Stimulated activated CD4-positive, alpha-beta T cell treated with anti-CD3 and anti-CD28 coated beads, Interleukin-12 subunit alpha, Interleukin-12 subunit beta, amount 100 ng/mL, for 48 hours (primary cell): ENCODE measurements at places on chromosomes 4 and X.

DNA sequence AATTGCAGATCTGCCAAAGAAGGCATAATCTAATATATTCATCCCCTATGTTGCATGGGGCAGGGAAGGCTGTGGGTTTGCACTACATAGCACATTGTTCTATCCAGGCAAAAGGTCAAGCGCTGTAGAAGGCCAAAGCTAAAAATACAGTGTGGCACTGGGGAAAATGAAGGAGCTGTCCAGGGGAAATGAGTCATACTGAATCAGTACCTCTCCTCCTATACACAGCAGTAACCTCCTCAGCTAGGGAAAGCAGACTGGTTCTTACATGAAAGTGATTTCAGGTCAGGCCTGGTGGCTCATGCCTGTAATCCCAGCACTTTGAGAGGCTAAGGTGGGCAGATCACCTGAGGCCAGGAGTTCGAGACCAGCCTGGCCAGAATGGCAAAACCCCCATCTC lies 31.0 kb upstream of the SLC25A4 start:
- no peak for DNase-seq

GRCh38 chr4:7124689-7125442 lies 57.0 kb upstream of the GRPEL1 start:
- DNase-seq: no peak

- DNase-seq: no peak
Observed at GRCh38 chr4:111806331-111806730, 338.9 kb upstream of the FAM241A start.

DNA sequence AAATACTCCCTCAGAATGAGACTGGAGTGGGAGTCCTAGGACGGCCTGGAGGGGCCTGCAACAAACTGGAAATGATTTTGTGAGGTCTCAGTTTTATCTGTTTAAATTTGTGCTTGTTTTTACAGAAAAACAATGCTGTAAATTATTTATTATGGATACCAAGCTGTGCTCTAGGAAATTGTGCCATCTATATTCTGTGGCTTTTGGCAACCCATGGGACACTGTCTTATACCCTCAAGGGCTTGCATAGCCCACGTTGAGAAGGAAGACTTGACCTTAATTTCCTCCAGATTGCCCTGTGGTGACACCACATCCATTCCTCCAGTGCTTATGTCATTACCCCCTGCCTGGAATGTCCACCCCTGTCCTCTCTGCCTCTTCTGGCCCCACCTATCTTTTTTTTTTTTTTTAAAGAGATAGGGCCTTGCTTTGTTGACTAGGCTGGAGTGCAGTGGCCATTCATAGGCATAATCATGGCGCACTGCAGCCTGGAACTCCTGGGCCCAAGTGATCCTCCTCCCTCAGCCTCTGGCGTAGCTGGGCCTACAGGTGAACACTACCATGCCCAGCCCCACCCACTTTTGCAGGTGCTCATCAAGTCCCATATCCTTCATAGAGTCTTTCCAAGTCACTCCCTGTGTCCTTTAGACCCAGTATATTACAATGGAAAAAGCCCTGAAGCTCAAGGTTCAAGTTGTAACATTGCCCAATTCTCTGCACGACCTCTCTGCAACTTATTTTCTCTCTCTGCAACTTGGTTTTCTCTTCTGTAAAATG lies 77.4 kb downstream of the HPRT1 start:
- no peak for DNase-seq

- DNase-seq: no peak
Observed at GRCh38 chr4:148007792-148008191, 275.9 kb downstream of the ARHGAP10 start.
